Central memory CD8-positive, alpha-beta T cell (primary cell): ENCODE measurements at places on chromosomes 11 and 22.

DNA sequence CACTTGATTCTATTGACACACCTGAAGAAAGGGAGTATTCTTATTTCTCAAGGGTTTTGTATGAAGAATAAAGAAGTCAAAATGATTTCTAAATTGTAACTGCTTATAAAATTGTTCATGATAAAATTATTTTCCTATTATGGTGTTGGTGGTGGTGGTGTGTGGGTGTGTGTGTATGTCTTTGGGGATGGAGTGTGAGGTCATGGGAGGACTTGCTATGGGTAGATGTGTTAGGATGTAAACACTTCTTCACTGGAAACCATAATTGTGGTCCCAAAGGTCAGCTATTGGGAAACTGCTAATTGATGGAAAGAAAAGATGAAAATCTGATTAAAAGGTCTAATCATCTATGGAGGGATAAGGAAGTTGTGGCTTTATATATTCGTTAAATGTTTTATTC, 5.1 kb downstream of the TRIM22 start:
- no peak for DNase-seq

- no peak for DNase-seq
These were observed 362.6 kb upstream of the CHORDC1 start for GRCh38 chr11:90585491-90585890.

- peak; percentile 34 for DNase-seq
These were observed at the start of the genes RIBC2 and SMC1B for GRCh38 chr22:45413368-45414211. Gene RIBC2 (plus strand): TSS chr22:45413693. CDS start chr22:45413887, 194 bp downstream. Gene SMC1B (minus strand): TSS chr22:45413599. CDS start chr22:45413567, 32 bp downstream.

GRCh38 chr22:49369726-49370626, 457.7 kb downstream of the BRD1 start:
- DNase-seq, result no peak
